ENCODE measurements at places on chromosomes 1 and 21.

DNA sequence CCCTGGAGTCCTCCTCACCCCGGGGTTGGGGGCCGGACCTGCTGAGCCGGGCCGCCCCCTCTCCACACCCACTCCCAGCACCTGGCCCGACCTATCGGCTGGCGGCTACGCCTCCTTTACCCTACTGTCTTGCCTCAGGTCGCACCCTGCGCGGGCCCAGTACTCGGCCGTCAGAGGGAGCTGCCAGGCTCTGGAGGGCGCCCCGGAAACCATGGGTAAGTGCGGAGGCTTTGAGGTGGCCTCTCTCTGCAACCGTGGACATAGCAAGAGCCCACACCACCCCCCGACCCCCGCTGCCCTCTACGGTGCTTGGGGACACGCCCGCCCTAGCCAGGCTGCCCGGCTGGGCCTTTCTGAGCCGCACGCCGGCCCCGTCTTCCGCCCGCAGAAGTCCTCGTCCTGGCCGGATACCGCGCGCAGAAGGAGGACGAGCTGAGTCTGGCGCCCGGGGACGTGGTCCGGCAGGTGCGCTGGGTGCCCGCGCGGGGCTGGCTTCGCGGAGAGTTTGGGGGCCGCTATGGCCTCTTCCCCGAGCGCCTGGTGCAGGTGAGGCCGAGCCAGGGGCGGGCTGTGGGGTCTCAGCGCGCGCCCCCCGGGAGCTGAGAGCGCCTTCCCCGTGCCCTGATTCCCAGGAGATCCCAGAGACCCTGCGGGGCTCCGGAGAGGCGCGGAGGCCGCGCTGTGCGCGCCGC lies at the start of gene SH3D21:
SH3D21 (plus strand) TSS at position 159 of the 692 bp plus-strand sequence; CDS start at position 212, 53 bp downstream.
- no peak for DNase-seq

GRCh38 chr1:232793944-232794343 lies 11.3 kb upstream of the MAP10 start:
- DNase-seq: no peak

DNA sequence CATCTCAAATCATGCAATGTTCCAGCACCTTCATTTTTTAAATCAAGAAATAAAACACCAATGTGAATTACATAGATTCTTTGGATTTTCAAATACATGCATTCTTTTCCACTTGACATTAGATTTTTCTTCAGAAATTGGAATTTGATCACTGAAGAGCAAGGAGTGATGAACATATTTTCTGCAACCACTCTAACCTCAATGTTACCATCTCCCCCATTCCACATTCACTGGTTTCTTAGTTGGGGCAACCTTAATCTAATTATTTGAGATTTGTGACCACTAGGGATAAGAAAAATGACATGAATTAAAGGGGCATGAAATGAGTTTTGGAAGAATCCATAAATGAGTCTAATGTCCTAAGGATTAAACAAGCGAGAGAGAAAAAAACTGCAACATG lies 168.7 kb upstream of the NR5A2 start:
- no peak for DNase-seq

GRCh38 chr21:41977034-41977950 lies 23.5 kb upstream of the C2CD2 start:
- no peak for DNase-seq

DNA sequence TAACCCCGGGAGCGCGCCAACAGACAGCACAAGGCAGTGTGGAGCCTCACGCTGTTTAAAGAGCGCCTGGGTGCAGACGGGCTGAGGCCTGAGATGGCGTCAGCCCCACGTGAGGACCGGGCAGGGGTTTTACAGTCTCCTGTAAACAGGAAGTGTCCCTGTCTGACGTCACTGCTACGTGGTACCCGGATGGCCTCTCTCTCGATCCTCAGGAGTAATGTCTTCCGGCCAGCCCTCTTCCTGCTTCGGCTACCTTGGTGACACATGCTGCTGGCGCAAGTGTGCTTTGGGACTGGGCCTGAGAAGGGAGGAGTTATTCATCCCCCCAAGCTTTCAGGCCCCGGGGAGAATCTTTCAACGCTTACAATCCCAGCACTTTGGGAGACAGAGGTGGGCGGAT lies 41.2 kb downstream of the CNST start:
- no peak for DNase-seq

- DNase-seq: no peak
Observed at GRCh38 chr1:32878183-32878582, 7.5 kb upstream of the FNDC5 start.

- DNase-seq: no peak
Observed at GRCh38 chr1:239977416-239977815, 114.3 kb upstream of the FMN2 start.

DNA sequence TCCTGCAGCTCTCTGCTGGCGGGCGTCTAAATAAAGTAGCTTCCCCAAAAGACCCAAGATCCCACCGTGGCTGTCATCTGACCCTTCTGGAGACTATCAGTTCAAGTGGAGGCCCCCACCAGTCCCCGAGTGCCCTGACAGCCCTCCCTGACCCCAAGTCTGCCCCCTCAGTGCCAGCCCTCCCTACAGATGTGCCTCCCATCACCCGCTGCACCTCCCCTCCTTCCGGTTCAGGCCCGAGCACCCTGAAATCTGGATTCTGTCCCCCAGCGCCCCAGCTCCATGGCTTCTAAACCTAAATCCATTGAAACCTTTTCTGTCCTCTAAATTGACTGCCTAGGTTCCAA lies 595 bp downstream of the IL10RB start:
- no peak for DNase-seq

DNA sequence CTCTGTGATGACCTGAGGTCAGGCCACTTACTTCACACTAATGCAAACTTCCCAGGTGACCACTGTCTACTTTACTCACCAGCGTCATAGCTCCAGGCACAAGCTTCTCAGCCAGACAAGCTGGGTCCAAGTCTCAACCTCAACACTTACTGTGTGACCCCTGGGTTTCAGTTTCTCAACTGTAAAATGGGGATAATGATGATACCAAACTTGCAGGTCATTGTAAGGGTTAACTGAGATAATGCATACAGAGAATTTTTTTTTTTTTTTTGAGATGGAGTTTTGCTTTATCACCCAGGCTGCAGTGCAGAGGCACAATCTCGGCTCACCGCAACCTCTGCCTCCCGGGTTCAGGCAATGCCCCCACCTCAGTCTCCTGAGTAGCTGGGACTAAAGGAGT lies 34.7 kb downstream of the AK2 start:
- no peak for DNase-seq

DNA sequence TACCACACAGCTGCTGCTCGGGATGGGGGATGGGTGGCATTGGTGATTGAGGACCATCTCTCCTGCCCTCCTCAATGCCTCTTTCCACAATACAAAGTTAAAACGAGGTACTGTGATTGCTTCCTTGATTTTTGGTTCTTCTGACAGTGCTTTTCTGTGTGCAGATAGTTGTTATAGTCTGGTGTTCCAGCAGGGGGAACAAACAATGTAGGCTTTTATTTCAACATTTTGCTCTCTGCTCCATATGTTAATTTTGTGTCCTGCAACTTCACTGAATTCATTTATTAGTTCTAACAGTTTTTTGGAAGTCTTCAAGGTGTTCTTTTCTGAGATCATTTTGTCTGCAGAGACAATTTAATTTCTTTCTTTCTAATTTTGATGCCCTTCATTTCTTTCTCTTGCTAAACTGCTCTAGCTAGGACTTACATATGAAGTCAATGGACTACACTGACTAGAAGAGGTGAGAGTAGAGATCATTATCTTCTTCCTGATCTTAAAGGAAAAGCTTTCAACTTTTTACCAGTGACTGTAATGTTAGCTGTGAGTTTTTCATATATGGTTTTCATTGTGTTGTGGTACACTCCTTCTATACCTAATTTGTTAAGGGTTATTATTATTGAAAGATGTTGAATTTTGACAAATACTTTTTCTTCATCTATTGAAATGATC lies 45.4 kb downstream of the TNFSF18 start:
- no peak for DNase-seq

DNA sequence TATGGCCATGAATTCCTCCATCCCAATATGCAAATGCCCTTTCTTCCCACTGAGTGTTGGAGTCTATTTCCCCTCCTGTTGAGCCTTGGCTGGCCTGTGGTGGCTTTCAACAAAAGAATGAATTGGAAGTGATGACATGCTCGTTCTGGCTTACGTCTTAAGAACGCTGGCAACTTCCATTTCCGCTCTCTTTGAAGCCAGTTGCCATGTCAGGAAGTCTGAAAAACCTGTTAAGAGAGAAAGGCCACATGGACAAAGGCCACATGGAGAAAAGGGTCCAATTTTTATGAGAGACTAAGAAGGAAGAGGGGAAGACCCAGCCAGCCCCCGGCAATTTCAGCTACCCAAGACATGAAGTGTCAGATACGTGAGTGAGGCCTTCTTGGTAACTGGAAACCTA lies 45.6 kb upstream of the GADD45A start:
- DNase-seq: no peak

GRCh38 chr1:77797991-77798390 lies 18.5 kb downstream of the MIGA1 start:
- DNase-seq: no peak

- no peak for DNase-seq
Observed at GRCh38 chr1:119771016-119771415, 2.3 kb upstream of the HMGCS2 start.

GRCh38 chr1:162939035-162939434 lies 78.1 kb upstream of the CCDC190 start:
- DNase-seq: no peak

DNA sequence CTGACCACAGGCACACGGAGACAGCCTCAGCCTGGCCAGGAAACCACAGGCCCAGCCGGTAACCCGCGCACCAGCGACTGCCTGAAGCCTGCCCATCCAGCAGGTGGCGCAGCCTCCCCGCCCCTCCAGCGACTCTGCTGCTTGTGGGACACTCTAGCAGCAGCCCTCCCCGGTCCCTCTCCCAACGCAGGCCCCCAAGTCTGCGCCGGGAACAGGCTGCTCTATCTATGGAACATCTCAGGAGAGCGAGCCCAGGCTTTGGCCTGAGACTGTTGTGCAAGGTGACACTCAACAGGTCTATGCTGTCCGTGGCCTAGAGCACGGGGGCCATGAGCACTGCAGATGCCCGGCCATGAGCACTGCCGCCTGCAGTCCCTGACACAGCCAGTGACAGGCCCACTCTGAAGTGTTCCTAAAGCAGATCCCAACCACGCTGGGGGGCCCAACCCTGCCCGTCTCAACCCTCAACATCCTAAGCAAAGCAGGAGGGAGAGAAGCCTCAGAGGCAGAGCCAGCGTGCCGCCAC lies 28.4 kb downstream of the WDR4 start:
- no peak for DNase-seq

DNA sequence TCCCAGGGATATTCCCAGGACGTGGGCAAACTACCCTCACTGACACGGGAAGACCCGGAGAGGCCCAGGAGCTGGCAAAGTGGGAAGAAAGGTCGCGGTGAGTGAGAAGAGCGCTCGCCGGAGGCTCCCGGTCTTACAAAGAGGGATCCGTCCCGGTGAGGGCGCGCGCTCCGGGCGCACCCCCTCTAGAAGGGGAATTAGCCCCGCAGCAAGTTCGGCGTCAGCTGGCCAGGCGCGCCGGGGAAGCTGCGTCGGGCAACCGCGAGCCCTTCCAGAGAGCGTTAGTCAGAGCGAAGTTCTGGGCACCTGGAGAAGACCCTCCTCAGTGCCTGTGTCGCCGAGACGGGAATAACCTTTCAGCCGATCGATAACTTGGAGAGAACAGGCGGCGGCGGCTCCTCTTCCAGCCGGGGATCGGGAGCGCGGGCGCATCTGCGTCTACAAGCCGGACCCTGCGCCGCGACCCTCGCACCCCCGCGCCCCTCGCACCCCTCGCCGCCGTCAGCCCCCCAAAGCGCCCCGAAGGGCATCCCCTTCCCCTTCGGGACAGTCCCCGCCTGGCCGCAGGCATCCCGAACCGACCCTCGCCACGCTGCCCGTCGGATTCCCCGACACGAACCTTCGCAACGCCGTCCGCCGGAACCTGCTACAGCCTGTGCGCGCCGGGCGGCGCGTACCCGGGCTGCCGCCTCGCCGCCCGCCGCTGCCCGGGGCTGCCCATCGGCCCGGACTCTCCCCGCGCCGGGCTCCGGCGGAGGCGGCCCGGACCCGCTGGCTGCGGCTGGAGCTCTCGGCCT lies 485 bp downstream of the SIPA1L2 start:
- DNase-seq: no peak

DNA sequence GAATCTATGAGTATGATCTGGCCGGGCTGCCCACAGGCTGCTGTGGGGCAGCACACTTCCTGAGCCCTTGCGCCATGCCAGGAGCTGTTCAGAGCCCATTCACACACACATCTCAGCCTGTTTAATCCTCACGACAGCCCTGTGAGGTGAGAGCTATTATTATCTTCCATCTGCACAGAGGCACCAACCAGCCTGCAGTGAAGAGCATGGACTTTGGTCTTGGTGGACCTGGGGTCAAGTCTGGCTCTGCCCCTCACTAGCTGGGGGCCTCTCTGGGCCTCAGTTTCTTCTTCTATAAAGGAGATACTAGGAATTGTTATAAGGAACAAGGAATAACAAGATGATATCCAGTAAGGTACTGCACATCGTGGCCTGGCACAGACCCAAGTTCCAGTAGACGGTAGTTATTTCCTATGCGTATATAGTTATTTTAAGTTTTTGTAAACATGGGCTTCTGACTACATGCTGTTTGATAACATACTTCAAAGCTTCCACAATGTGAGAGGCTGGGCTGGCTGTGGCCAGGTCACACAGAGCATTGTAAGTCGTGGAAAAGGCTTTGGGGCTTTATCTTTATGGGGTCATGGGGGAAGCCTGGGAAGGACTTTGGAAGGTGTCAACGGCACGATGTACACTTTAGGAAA lies 3.4 kb upstream of the PADI2 start:
- no peak for DNase-seq

- DNase-seq: no peak
Observed at GRCh38 chr1:214896921-214897320, 185.6 kb upstream of the KCNK2 start.

DNA sequence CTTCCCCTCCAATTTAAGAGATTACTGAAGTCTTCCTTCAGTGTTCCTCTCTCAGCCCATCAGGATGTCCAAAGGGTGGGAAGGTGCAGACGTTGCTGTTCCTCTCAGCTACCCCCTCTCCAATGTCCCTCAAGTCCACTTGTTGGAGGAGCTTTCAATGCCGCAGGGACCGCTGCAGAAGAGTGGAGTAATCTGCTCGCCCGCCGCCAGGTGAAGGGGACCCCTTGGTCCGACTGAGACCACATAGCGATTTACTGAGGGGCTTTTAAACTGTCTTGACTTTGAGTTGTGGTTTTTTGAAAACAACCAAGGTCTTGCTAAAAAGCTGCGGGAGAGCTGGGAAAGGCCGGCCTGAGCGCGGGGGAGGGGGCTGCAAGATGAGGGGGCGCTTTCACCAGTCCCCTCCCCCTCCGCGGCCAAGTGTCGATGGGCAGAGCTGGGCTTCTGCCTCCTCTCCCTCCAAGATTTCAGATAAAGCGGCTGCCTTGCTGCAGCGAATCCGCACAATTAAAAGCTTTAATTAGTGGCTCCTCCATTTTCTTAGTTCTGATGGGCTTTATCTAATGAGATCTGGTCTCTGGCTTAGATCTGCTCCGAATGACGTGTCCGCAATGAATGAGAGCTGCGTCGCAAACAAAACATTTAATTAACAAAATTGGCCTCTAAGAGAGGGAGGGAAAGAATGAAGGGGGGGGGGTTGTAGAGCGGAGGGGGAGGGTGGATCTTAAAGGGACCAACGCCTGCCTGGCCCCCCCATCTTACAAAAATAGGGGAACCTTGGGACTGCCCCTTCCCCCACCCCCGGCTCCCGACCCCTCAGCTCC lies 5.9 kb downstream of the LMO4 start:
- DNase-seq: no peak
